ENCODE measurements at places on chromosomes 5 and 9.

DNA sequence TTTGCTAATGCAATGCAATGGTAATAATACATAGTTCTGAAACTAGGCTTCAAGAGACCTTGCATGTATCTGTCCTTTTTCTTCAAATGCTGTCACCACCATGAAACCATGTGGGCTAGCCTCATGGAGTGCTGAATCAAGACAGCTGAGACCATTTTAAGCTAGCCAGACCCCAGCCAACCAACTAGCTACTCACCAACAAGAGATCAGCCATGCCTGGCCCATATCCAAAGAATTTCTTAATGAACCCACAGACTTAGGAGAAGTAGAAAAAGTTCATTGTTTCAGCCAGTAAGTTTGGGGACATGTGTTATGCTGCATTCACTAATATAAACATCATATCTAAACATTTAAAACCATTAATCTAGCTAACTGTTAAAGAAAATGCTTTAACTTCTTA is 139.8 kb upstream of the EDIL3 start:
- no peak for DNase-seq

DNA sequence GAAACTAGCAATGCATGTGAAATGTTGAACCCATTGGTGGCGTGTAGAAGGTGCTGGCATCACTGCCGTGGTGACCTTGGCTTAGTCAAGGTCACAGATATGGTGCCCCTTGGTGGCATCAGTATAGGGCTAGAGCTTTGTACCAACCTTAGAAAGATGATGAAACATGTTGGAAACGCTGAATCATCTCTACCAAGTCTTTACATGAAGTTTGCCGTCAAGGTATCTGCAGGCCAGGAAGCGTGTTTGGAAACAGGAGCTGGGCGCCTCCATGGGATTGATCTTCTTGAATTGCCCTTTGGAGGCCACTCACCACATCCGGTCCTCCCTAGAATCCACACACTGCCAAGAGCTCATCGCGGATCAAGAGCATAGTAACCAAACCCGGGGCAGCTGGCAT is 16.9 kb upstream of the BOD1 start:
- no peak for DNase-seq

- no peak for DNase-seq
Observed at GRCh38 chr9:71816916-71817451, 48.7 kb upstream of the CEMIP2 start.

GRCh38 chr5:139105621-139106071 is 92.5 kb downstream of the SIL1 start:
- DNase-seq: no peak

DNA sequence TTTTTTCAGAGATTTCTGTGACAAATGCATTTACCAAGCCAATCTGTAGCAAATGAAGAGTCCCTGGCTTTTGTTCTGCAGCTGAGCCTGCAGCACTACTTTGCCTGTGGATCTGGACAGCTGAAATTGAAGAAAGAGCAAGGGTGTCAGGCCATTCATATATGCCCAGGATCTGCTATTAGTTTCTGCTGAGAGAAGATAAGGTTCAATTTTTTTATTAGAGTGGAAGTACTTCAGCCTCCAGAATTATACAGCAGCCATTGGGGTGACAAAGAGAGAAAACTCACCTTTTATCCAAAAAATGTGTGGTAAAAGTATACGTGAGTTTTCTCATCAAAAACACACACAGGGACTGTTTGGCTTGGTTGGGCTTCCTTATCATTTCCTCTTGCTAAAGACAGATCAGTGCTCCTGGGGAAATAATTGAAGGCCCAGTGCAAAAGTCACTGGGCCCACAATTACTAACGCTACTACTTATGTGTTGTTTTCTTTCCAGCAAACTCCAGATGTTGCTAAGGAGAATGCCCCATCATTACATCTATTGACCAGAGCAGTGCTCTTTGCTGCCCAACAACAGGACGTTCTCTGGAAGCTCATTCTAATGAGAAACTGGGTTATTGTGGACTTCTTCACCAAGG is 138.6 kb downstream of the CEMIP2 start:
- DNase-seq: no peak

DNA sequence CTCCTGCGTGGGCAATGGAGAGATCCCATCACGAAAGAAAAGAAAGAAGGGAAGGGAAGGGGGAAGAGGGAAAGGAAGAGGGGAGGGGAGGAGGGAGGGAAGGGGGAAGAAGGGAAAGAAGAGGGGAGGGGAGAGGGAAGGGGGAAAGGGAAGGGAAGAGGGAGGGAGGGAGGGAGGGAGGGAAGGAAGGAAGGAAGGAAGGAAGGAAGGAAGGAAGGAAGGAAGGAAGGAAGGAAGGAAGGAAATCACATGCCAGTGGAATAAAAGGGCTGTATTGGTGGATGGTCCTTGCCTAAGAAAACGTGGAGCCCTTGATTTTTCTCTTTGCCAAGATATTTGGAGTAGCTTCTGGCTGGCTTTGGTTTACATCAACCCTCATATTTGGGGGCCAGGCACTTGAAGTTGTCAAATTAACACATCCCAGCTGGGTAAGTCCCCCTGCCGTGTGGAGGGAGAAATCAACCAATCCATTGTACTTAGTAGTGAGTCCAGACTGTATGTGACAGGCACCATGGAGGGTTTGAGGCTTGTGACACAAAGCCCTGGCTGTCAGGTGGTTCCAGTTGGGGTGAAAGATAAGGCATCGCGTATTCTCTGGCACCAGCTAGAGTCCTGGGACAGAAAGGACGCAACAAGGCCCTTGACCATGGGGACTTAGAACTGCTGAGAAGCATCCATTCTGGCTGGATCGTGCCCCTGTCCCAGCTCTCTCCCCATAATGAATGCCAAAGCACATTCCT is 23.7 kb downstream of the IDNK start:
- DNase-seq: no peak

- DNase-seq: no peak
Observed at GRCh38 chr5:98588215-98588614, 185.2 kb upstream of the RGMB start.

DNA sequence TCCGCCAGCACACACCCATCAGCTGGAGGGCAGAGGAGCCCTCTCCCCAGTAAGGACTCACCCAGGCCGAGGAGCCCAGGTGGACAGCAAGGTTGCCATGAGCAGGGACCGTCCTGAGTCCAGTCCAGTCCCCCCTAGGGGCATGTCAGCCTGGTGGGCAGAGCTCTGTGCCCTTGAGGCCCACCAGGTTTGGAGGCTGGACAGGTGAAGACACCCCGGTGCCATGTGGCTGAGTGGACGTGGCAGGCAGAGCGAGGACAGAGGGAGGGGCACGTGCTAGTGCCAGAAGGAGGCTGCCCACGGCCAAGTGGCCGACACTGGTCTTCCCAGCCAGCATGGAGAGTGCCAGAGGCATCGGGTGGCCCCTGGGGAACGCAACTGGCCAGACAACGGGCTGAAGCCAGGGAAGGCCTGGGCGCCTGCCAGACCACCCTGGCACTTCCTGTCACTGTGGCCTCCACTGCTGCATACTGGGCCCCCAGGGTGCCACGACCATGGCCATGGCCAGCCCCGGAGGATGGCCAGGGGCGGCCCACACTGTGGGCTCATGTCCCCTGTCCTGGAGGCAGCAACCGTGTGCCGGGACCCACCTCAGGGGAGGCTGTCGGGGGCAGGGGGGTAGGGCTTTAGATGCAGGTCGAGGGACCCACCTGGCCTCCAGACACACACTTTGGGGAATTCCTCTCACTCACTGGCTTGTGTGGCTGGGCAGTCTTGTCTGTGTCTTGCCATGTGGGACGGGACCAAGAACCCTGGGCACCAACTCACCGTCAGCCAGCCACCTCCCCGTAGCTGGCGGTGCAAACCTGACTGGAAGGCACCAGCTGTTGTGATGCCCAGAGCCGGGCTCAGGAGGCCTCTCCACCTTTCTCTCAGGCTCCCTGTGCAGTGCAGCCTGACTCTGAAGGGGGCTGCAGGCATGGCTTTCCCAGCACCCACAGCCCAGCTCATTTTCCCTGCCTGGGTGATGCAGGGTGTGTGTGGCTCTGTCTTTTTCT is 42.3 kb upstream of the LPCAT1 start:
- DNase-seq: no peak

- DNase-seq: no peak
Observed at GRCh38 chr5:79488775-79489174, 25.2 kb downstream of the HOMER1 start.

DNA sequence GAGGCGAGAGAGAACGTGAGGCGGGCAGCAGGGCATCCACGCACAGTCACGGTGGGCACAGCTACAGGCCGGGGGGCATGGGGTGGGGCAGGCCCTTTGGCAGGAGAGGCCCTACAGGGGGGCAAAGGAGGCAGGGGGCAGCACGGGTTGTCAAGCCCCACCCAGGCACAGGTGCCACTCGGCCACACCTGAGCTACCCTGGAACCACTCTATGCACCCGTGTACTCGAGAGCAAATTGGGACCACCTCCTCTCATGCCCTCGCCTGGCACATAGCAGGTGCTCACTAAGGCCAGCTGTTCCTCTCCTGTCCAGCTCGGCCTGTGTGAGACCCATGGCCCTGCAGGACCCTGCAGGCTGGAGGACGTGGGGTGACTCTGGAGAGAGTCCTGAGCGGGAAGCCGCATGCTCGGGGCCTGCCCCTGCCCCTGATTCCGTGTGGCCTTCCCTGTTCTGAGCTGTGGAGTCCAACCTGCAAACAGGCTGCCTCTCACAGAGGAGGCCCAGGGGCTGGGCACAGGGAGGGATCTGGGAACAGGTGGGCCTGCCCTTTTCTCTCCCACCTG is 31.4 kb upstream of the SARDH start:
- DNase-seq: no peak

DNA sequence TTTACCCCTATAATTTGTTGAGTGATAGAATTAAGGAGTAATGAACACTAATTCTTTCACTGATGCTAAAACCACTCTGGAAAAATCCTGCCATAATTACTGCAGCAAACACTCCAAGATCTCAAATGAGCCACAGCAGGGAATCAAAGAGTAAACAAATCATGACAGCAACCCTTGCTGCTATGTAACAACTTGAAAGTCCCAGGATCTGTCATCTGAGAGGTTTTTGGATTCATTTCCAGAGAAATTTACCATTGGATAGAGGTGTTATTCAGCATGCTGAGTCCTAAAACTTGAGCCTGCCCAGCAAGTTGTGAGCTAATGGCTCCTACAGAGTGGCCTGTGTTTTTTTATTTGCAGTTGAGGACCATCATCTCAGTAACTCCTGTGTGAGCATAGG is 59.2 kb downstream of the PRLR start:
- no peak for DNase-seq

DNA sequence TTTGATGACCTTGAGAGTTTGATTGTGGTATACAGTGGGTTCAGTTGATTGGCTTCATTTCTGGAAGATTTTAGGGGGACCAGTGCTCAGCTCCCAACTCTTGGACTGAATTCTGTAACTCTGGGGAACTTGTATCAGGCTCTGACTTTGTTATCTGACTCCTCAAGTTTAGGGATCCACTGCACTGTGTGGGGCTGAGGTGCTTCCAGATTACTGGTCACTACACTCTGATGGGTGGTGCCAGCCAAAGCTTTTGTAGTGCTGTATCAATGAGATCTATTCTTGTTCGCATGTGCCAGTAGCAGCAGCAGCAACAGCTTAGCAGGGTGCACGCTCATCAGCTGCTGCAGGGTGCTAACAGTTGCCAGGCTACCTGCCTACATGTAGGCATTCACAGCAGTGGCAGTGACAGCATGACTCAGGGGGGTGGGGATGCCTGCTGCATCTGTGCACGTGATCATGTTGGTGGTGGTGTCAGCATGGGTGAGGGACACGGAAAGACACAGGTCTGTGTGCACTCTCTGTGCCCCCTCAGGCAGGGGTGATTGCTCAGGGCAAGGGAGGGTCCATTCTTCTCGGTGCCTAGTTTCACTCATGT is 438.8 kb upstream of the SEMA6A start:
- DNase-seq: no peak
